Activated naive CD4-positive, alpha-beta T cell treated with Interleukin-2 at 50 U/mL for 16 hours (primary cell): ENCODE measurements at places on chromosomes 5 and 9.

DNA sequence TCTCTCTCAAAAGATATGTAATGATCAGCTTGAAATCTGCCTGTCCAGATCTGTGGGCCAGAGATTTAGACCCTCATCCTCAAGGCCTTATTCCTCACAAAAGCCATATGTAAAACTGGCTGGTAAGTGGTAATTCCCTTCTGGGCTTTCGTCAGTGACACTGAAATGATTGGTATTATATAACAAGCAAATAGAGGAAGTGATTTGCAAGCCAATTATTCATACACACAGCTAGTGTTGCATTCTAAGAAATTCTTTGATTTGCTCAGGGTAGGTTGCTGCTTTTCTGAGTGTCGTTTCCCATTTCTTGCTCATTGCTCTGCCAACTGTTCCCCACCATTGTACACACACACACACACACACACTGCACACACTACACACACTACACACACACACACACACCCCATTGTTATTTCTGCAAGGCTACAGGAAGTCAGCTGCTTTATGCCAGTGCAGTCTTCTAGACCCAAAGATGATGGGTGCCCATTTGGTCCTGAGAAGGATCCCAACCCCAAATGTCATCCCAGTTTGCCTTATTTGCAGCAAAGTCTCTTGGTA is 76.8 kb downstream of the PRLR start:
- no peak for DNase-seq

DNA sequence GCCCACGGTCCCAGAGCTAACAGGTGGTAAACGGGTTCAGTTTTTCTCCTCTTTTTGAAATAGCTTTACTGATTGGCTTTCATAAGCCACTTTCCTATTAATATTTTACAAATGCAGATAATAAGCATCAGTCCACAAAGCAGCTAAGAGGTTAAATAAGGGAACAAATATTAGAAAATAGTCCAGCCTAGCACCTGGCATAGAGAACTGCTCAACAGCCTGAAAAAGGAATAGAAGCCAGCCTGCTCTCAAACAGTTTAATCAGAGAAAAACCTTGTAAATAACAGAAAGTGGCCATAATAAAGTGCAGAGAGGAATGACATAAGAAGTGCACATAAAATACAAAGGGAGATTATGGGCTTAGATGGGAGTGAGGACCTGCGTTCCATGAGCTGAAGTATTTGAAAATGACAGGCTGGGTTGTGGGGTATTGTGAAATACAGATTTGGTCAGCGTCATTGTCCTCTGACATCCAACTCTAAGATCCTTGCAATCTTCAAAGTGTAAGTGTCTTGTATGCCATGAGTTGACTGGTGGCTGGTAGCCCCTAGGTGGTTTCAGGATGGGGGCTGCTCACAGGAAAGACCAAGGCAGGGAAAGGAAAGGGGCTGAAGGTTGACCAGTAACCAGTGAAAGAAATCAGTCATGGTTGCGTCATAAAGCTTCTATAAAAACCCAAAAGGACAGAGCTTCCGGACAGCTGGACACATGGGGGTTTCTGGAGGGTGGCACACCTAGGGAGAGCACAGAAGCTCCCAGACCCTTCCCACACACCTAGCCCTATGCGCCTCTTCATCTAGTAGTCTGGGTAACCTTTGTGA is 32.4 kb downstream of the MYO10 start:
- DNase-seq = no peak

GRCh38 chr5:169521366-169521983 is 62.1 kb upstream of the SPDL1 start:
- DNase-seq = no peak

GRCh38 chr5:395156-395920 is 47.6 kb upstream of the EXOC3 start:
- no peak for DNase-seq

GRCh38 chr9:89841456-89841855 is 236.6 kb downstream of the GADD45G start:
- DNase-seq = no peak

- no peak for DNase-seq
Measured at GRCh38 chr9:131334629-131335367, 45.3 kb downstream of the PLPP7 start.

DNA sequence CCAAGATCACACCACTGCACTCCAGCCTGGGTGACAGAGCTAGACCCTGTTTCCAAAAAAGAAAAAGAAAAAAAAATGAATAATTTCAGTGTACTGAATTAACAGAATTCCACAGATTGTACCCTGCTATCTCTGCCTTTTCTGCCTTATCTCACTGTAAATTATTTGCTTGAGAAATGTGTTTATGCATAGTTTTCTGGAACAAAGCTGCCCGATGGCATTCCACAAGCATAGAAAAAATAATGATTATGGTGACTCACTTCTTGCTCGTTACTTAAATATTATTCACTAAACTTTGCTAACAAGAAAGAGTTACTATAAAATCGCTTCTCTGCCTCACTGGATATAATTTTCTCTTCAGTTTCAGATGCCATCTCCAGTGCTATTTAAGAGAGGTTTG is 88.7 kb upstream of the FAM169A start:
- DNase-seq = no peak

DNA sequence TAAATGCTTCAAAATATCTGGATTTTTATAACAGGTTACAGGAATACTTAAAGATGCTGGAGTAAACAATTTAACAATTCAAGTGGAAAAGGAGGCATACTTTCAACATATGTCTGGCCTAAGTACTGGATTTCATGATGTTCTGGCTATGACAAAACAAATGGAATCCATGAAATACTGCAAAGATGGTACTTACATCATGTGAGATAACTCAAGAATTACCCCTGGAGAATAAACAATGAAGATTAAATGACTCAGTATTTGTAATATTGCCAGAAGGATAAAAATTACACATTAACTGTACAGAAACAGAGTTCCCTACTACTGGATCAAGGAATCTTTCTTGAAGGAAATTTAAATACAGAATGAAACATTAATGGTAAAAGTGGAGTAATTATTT is 35.6 kb downstream of the SLC30A5 start:
- no peak for DNase-seq

- DNase-seq = no peak
Measured at GRCh38 chr5:113127021-113127420, 150.4 kb downstream of the DCP2 start.

- DNase-seq = peak; percentile 15
Measured at GRCh38 chr5:131959906-131960305, 14.4 kb upstream of the MEIKIN start.

- no peak for DNase-seq
Measured at GRCh38 chr5:143217804-143218160, 185.7 kb downstream of the NR3C1 start.

DNA sequence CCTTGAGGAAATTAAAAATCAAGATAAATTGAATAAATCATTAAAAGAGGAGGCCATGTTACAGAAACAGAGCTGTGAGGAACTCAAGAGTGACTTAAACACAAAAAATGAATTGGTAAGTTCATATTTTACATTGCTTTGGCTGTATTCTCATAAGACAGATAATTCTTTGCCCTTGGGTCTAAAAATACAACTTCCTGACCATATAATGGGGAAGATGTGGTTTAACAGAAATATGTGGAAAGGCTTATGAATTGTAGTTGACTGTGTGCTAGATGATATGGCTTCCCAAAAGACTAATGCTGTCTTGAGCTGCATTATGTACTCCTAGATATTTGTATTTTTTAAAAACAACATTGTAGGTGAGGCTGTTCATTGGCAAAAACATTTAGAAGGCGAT is 33.1 kb downstream of the CNTRL start:
- no peak for DNase-seq

DNA sequence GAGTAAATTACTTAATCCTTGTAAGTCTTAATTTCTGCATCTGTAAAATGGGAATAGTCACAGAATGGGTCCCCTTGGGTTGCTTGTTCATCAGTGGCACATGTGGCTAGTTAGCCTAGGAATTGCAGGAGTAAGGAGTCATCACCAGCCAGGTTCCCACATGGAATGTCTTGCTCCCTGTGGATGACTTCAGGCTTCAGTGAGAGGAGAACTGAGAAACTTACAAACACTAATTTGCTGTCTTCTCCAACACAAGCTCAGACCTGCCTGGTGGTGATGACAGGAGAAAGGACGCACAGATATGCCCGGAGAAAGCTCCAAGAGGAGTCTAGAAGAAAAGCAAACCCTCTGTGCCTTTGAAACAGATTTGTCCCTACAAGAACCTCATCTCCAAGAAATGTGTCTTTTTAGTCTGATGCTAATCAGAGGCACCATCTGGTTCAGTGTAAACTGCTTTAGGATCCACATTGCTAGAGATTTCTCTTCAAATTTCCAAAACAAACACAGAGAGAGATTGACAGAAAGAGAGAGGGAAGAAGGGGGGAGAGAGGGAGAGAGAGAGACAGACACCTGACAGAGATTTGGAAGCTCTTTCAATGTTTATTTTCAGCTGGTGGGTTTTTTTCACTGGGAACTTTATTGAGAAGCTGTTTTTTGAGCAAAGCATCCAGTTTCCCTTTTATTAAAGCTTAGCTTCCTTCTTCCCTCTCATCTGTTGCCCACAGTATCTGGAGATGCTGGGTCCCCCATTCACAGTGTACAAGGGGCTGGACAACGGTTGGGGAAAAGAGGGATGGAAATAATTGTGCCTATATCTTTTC is 128.3 kb downstream of the DOCK2 start:
- DNase-seq = no peak

DNA sequence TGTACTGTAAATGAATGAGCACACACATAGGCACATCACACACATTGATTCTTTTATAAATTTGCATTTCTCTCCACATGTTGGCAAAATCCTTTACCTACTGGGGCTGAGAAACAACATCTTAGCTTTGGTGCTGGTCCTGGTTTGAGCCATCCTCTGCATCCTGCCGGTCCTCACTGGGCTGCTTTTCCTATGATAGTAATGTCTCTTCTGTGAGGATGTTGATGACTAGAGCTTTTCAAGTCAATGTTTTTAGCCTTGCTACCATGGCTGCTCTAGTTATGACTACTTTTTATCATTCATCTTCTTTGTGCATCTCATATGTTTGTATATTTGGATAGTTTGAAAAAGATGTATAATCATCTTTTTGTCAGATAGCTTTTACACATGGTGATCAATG is 280.4 kb upstream of the CD180 start:
- no peak for DNase-seq

DNA sequence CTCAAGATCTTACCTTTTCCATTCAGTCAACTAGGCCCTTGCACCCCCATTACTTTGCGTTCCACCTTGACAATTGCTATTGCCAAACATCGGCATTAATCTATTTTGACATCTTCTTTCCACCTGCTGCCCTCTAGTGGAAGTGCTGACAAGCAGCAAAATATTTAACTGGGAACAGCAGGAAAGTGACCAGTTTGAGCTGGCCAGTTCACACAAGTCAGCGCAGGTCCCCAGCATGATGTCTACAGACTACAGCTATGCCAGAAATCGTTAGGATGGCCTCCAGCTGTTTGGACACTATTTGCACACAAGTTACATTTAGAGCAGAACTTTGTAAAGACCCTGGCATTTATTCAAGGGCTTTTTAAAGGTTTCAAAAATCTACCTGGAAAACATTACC is 160.1 kb downstream of the GHR start:
- peak; percentile 12 for DNase-seq

GRCh38 chr9:133420392-133420827 is 1.8 kb upstream of the ADAMTS13 start:
- no peak for DNase-seq

- DNase-seq = no peak
Measured at GRCh38 chr5:98016771-98017170, 756.7 kb upstream of the RGMB start.

- no peak for DNase-seq
Measured at GRCh38 chr5:58490402-58491050, 709 bp upstream of the GAPT start.

- no peak for DNase-seq
Measured at GRCh38 chr9:133536080-133536479, 1.6 kb downstream of the ADAMTSL2 start.

GRCh38 chr9:14165376-14166035 is 148.4 kb downstream of the NFIB start:
- no peak for DNase-seq

- no peak for DNase-seq
Measured at GRCh38 chr9:90722071-90722470, 79.4 kb upstream of the DIRAS2 start.

DNA sequence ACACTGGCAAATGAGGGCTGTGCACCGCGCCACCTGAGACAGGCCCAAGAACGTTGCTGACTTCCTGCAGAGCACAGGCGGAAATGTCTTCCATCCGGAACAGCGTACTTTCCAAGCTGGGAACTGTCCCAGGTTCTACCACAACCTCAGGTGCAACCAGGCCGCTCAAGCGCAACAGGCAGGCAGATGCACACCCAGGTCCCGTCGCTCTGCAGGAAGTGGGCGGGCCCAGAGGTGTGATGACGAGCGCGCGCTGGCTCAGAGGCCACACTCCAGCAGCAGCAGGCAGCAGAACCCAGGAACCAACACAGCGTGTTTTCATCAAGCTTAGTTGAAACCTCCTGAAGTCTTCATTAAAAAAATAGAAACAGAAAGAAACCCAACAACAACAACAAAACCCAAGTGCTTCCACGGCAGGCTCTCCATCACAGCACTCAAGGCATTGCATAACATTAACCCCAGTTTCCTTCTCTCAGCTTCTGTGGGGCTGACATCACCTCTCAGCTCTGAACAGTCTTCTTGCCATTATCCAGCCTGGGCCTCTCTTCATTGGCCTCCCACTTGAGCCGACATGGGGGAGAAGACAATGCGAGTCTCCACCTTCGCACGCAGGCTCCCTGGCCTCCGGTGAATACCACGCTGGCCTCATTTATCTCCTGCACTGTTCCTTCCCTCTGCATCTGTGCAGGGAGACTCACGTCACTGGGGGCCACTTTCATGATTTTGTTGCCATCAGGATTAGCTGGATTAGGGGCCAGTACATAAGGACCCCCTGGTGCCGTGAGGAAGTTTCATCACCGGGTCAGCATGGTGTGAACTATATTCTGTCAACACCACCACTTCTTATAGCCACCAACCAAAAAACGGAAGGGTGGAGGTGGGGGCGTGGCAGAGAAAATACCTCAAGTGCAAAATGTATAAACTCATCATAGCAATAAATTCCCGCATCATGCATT is 22.1 kb downstream of the PTCH1 start:
- DNase-seq = peak; percentile 82

- no peak for DNase-seq
Measured at GRCh38 chr5:153147891-153148623, 342.4 kb upstream of the GRIA1 start.

GRCh38 chr5:157590478-157590877 is 14.9 kb upstream of the ADAM19 start:
- no peak for DNase-seq

DNA sequence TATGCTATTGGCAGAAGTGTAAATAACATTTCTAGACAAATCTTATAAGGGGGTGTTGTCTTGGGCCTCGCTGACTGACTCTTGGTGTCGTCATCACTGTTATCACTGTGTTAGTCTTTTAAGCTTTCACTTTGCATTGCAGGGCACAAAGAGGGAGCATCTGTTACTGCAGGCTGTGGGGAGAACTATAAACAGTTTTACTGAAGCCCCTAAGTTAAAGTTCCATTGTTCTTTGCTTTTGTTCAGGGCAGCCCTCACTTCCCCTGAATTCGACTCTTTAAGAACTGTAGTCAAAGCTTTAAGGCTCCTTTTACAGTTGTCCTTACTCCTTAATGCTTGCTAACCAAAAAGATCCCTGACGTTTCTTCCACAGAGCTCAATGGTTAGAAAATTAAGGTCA is 605.0 kb downstream of the RAB3C start:
- no peak for DNase-seq

- DNase-seq = no peak
Measured at GRCh38 chr9:132032238-132032950, 47.3 kb downstream of the MED27 start.
